Activated gamma-delta T cell treated with anti-CD3 and anti-CD28 coated beads, Interleukin-2, amount 50 U/mL, for 16 hours (primary cell): ENCODE measurements at places on chromosomes 12 and 14.
A peak's percentile ranks its signal among the peaks of the same experiment; 100 is the strongest.

DNA sequence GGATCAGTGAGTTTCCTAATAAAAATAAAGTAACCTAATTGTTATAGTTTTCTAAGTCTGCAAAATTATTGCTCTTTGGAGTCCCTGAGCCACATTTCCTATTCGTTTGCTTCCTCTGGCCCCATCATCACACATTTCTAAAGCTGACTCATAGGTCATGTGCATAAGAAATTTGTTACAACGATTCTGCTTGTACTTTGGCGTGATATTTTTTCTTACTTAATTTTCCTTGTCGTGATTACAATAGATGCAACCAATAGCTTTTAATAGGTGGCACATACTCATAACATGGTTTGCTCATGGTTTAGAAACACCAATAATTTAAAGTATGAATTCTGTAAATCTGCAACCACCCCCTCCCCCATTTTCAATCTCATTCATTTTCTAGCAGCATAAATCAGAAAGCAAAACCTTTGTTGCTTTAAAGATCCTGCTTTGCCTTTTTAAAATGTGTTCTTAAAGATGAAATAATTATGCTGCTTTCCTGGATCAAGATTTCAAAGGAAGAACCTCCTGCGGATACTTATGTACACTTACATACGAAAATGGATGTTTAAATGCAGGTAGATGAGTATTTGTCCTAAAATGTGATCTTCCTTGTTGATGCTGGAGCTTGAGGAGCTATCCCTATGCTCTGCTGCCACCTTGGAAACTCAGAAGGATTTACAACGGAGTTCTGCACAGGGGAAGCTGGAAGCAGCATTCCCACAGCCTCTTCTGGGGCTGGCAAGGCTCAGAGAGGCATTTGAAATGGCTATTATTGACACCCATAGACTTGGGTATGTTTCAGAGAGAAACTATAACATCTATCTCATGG lies 1.7 kb upstream of the FLRT2 start:
- no peak for DNase-seq

GRCh38 chr12:32253154-32253790 lies 146.1 kb upstream of the FGD4 start:
- DNase-seq: no peak

- DNase-seq: no peak
Measured at GRCh38 chr12:76340680-76341435, 7.4 kb downstream of the BBS10 start.

DNA sequence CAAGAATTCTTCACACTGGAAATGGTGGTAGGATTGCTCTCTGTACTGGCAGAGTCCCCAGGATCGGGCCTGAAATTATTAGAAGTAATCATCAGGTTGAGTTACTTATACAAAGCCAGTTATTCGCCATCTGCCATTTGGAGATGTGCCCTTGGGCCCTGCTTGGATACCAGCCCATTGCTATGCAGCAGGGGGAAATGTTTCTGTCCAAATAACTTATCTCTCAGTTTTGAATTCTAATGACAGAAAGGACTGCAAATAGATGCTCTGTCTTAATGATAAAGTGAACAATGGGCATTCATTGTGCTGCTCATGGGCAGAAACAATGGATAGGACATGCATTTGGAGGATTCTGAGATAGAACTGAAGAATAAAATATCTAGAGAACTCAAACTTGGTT lies 139.1 kb upstream of the PELI2 start:
- no peak for DNase-seq

DNA sequence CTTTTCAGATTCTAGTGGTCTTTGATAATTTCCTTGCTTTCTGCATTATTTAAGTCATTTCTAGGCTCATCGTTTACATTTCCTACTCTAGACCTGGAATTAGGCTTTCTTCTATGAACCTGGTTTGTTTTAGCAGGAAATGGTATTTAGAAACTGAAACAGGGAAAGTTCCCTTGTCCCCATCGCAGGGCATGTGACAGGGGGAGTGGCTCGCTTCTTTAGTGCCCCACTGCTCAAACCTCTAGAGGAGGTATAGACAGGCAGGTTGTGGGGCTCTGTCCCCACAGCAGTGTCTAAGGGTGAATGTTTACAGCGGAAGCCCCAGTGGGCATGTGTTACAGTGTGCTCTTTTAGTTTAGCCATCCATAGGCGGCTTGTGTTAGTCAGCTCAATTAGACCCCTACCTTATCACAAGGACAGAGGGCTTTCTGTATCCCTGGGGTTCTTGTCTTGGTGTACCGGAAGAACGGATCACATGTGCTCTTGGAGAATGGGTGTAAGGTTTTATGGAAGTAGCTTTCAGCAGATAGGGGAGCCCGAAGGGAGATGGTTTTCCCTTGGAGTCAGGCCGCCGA lies 25.0 kb downstream of the IFT81 start:
- DNase-seq: no peak

- no peak for DNase-seq
Measured at GRCh38 chr14:78725086-78725485, 554.9 kb downstream of the NRXN3 start.

DNA sequence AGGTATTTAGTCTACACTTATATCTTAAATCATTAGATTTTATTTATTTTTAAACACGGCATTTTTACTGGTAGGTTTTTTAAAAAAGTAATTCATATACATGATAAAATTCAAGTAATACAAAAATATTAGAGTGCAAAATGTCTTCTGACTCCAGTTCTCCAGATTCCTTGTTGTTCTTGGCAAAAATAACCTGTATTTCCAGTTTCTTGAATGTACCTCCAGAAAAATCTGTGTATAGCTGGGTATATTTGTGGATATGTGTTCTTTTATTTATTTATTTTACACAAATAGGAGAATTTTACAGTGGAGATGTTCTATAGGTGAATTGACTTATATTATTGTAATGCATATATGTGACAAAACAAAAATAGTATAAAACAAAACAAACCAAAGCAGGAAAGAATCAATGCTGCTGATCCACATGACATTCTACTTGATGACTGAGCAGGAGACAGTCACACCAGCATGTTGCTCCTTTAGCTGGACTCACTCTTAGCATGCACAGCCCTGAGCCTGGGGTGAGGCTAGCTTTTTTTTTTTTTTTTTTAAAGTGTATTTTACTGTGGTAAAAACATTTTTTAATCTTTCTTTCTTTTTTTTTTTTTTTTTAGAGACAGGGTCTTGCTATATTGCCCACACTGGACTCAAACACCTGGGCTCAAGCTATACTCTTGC lies 42.2 kb upstream of the SLC38A2 start:
- no peak for DNase-seq

DNA sequence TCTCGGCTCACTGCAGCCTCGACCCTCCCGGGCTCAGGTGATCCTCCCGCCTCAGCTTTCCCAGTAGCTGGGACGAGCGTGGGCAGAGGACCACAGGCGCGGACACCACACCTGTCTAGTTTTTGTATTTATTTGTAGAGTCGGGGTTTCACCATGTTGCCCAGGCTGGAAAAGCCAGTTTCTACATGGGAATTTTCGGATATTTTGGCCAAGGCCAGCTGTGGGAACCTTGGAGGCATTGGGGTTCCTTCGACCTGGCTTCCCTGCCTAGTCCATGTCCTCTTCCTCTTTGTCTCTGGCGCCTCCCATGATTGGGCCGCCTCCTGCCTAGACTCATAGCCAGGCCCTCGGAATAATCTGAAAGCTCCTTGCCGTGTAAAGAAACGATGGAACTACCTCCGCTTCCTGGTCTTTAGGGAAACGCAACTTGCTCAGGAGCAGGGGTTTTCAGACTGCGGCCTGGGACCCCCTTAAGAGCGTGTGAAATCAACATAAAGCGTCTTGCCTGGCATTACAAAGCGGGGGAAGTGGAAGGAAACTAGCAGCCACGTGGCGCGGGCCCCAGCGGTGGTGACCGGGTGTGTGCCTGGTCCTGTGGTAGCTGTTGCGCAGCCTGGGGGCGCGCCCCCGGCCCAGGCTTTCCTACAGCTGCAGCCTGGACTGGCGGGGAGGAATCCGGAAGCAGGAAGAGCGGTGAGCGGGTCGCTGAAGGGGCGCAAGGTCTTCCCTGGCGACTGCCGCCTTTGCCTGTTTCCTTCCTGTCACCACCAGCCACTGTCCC lies 1.4 kb upstream of the HSP90AA1 start:
- peak; percentile 41 for DNase-seq

GRCh38 chr14:61420326-61420725 lies 98.9 kb downstream of the PRKCH start:
- no peak for DNase-seq

GRCh38 chr14:37114002-37114401 lies 58.4 kb downstream of the SLC25A21 start:
- DNase-seq: no peak

DNA sequence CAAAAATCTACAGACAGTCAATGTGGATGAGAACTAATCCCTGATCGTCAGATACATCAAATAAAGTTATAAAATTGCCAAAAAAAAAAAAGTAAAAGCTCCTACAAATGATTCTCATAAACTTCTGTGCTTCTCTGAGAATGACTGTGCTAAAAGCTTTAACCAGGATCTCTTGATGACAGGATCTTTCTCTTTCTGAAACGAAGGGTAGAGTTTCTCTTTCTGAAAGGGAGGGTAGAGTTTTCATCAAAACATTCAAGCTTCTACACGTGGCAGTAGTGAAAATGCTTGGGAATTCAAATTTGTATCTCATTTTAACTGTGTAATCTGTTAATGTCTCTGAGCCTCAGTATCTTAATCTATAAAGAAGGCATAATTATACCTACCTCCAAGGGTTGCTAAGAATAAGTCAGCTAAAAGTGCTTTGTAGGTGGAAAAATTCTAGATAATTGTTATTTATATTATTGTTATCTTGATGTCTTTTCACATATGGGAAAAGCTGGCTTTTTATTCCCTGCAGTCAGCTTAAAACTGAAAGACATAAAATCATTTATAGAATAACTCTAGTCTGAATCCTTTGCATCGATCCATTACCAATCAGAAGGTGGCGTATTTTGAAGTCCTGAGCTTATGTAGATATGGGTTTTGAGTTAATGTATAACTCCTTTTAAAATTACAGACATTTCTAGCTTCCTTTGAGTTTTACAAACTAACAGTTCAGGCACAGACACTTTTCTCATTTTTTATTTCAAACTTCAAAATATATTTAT lies 157.4 kb downstream of the DACT1 start:
- DNase-seq: no peak

DNA sequence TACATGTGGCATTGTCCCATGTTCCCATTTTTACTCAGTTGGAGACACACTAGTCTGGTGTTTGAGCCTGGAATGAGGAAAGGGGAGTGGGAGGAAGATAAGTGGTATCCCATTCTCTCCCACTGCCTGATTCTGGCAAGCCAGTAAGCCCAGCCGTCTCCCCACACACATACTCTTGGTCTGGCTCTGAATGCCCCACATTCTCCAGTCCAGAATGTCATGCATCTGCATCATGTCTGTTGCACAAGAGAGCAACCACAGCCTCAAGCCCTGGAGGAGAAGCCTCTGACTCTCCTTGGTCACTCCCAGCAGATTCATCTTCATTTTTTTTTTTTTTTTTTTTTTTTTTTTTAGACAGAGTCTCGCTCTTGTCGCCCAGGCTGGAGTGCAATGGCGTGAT lies 48.0 kb downstream of the DRAM1 start:
- no peak for DNase-seq

GRCh38 chr14:105482486-105483110 lies 4.1 kb upstream of the CRIP1 start:
- DNase-seq: no peak

GRCh38 chr12:6273205-6273540 lies 37.3 kb upstream of the PLEKHG6 start:
- DNase-seq: no peak

GRCh38 chr14:105022276-105022670 lies 1.4 kb upstream of the CDCA4 start:
- no peak for DNase-seq

DNA sequence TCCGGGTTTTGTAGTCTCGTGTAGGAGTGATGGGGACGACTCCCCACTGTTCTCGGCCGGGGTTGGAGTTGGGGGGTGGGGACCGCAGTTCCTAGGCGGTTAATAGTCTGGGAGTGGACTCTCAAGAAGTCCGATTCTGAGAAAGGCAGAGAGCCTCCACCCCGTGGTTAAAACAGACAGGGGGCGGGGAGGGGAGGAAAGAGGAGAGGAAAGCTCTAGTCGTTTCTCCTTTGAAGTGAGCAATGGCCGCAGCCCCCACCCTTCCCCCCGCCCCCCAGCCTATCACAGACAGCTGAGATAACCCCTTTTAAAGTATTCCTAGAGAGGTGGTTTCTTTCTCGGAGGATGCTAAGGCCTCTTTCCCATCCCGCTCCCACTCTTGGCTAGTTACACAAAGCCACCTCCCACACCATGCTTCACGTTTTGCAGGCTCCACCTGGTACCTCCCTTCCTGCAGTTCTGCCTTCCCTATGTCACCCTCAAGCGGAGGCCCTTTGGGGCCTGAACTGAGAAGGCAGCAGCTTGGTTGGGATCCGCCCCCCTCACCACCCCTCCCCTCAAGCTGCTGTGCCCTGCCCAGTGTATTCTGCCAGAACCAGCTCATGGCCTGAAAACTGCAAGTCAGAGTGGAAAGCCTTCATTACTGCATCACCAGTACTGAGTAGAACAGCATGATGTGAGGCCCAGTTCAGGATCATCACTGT lies 853 bp downstream of the USP5 start:
- DNase-seq: no peak

GRCh38 chr14:93719256-93719655 lies 69.0 kb downstream of the PRIMA1 start:
- no peak for DNase-seq

- no peak for DNase-seq
Measured at GRCh38 chr12:109524466-109525278, 47.2 kb downstream of the UBE3B start.

DNA sequence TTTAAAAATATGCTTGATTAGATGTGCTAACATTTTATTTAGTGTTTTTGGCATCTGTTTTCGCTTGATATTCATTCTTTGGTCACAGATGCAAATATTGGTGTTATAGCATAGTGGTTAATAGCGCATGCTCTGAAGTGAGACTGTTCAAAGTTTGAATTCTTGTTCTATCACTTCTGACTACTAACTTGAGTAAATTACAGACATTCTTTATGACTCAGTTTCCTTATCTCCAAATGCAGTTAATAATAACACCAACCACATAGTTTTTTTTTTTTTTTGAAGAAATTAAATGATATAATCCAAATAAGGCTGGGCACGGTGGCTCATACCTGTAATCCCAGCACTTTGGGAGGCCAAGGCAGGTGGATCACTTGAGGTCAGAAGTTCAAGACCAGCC lies 81.0 kb downstream of the TMX1 start:
- no peak for DNase-seq

- DNase-seq: no peak
Measured at GRCh38 chr12:32650508-32650907, 28.6 kb upstream of the DNM1L start.

DNA sequence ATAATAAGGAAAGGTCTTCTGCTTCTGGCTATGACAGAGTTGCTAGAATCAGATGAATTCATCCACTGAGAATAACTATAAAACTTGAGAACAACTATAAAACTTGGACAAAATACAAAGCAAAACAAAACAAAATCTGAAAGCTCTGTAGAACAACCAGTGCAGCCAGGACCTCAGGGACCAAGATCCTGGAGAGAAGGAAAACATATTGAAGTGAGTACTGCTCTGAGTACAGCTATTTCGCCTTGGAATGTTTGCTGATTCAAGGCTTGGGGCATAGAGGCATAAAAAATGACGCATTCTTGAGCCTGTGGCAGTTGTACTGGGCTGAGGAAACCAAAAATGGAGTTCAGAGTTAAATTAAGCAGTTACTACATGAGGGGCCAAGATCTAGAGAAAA lies 21.7 kb downstream of the FOXA1 start:
- DNase-seq: no peak

- no peak for DNase-seq
Measured at GRCh38 chr12:93335603-93336162, 42.0 kb upstream of the NUDT4 start.
